A549 (cell line): ENCODE measurements at places on chromosomes 3 and 15. TPM values are rescaled to one million over a fixed set of nuclear protein-coding genes. Genes with fewer than 3 reads are reported as not detected.

GRCh38 chr15:54990793-54991192 is 205.9 kb downstream of the RSL24D1 start:
- no peak for DNase-seq

- DNase-seq = peak; percentile 61
These were observed 764 bp downstream of the UACA start for GRCh38 chr15:70762469-70763119.

DNA sequence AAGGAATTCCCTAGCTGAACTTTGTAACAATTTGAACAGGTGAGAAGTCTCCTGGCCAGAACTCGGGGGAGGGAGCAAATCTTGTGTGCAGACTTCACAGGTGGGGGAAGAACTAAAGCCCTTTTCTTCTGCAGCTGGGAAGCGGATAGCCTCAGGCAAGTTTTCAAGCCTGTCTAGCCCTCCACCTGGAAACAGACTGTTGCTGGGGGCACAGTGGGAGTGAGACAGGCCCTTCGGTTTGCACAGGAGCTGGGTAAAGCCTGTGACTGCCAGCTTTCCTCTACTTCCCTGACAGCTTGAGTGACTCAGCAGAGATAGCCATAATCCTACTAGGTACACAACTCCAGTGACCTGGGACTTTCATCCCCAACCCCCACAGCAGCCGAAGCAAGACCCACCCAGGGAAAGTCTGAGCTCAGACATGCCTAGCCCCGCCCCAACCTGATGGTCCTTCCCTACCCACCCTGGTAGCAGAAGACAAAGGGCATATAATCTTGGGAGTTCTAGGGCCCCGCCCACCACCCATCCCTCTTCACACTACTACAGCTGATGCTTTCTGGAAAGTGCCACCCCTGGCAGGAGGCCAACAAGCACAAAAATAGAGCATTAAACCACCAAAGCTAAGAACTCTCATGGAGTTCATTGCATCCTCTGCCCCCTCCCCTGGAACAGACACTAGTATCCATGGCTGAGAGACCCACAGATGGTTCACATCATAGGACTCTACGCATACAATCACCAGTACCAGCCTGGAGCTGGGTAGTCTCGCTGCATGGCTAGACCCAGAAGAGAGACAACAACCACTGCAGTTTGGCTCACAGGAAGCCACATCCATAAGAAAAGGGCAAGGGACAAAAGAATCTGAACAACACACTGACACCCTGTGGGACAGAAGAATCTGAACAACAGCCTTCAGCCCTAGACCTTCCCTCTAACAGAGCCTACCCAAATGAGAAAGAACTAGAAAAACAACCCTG is 479.0 kb downstream of the RAP2B start:
- DNase-seq = no peak

- no peak for DNase-seq
These were observed 57.3 kb upstream of the DPH6 start for GRCh38 chr15:35603301-35603700.

DNA sequence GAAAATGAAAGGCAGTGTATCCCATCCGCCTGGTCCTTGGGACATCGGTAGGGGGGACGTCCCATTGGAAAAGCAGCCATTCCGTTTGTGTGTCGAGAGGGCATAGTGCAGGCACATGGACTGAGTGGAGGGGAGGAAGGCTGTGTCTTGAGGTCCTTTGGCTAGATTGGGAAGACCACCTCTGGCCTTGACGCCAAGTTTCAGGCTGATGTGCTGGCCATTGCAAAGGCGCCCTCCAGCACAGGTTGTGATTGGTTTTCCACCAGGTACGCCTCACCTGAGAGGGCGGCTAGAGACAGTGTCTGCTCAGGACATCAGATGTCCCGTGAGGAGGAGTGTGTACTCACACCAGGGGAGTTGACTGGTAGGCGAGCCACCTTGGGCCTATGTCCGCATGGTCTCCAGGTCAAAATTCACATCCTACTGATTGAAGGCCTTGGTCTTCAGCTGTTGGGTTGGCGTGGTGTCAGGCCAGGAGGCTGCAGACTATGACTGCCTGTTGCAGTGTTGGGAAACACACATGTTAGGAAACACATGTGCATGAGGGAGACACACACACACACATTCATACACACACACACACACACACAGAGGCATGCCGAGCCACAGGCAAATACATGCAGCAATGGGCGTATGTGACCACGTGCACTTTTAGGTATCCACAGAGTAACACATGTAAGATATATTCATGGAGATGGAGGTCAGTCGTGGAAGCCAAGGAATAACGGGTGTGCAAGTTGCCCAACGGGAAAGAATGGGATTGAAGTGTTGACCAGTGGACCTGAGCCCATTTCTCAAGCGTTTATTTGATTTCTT is 98.4 kb downstream of the SNRPN start:
- DNase-seq = no peak

DNA sequence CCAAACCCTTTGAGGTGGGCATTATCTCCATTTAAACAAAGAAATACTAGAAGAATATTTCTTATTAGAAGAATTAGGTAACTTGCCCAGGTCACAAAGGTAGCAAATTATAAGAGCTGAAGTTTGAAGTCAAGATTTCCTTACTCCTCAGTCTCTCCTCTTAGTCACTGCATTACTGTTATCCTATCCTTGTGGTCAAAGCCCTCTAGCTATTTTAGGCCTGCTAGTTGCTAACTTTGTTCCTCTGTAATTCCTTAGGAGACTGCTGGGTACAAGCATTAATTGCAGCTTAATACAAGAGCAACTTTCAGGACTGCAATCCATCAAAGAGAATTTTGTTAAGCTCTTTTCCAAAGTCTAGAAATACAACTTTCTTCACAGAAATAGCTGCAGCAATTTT is 528.2 kb downstream of the ZIC1 start:
- no peak for DNase-seq

- DNase-seq = no peak
These were observed 13.3 kb upstream of the PLXNA1 start for GRCh38 chr3:126969586-126969985.

GRCh38 chr15:54979964-54980363 is 216.8 kb downstream of the RSL24D1 start:
- DNase-seq = no peak

DNA sequence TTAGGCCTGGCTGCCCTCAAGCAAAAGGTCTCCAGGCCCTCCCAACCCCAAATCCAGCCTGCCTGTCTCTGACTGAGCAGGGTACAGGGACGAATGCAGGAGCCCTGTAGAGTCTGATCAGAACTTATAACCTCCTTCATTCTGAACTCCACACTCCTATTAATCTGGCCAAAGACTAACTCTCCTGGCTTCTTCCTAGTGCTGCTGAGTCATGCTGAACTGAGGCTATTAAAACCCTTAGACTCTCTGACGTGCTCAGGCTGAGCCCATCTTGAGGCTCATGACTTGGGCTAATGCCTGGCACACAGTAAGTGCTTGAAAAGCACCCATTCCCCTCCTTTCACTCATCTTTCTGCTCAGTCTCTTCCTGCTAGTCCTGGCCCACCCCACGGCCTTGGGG is 81.9 kb downstream of the NUP210 start:
- DNase-seq = no peak

DNA sequence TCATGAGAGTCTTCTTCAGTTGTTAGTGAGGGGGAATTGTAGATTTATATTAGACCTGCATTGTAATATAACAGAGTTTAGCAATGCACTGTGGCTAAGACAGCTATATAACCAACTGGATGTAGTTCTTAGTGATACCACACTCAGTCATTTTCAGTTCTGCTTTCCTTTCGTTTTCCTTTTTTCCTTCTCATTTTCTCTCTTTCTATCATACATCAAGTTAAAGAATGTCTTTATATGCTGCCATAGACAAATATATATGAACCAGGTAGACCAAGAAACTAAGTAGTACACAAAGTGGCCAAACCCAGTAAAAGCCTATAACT is 43.7 kb upstream of the CD47 start:
- DNase-seq = no peak

GRCh38 chr3:172853921-172854666 is 103.6 kb downstream of the ECT2 start:
- no peak for DNase-seq

- DNase-seq = peak; percentile 96
These were observed 13.3 kb upstream of the PAQR9 start for GRCh38 chr3:142976621-142977398.

DNA sequence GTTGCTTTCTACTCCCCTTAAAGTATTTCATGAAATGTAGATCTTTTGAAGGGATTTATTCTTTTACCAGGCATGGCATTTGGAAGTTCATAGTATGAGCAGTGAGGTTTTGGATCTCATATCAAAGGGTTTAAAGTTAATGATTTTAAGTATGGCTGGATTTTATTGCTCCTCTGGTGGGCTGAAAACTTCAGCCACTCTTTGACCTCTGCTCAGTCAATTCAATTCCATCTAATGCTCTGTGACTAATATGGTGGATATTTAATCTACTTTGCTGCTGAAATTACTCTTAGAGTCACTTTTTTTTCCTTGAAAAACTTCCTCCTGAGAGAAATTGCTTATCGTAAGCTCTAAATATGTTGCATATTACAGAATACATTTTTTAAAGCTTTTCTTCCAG is 218.6 kb downstream of the NR2F2 start:
- DNase-seq = no peak

- DNase-seq = no peak
These were observed 10.6 kb downstream of the HCN4 start for GRCh38 chr15:73357999-73358665.

GREM1 gene
- 3.4 to 4.4 TPM (median 3.5 TPM) in 3 replicates for polyA plus RNA-seq

NANOGP8 gene
- polyA plus RNA-seq = not detected in 3 replicates

RBP2 gene
- polyA plus RNA-seq = not detected in 3 replicates

SLC15A2 gene
- polyA plus RNA-seq = 0.09 to 0.42 TPM (median 0.18 TPM) in 3 replicates

GATA2 gene
- 3.9 to 4.9 TPM (median 4.5 TPM) in 3 replicates for polyA plus RNA-seq

AHSG gene
- 0.05 to 0.08 TPM in 2 of 3 replicates, not detected in the other for polyA plus RNA-seq
